ENCODE measurements at places on chromosomes 1 and 21.
A peak's percentile ranks its signal among the peaks of the same experiment; 100 is the strongest.

DNA sequence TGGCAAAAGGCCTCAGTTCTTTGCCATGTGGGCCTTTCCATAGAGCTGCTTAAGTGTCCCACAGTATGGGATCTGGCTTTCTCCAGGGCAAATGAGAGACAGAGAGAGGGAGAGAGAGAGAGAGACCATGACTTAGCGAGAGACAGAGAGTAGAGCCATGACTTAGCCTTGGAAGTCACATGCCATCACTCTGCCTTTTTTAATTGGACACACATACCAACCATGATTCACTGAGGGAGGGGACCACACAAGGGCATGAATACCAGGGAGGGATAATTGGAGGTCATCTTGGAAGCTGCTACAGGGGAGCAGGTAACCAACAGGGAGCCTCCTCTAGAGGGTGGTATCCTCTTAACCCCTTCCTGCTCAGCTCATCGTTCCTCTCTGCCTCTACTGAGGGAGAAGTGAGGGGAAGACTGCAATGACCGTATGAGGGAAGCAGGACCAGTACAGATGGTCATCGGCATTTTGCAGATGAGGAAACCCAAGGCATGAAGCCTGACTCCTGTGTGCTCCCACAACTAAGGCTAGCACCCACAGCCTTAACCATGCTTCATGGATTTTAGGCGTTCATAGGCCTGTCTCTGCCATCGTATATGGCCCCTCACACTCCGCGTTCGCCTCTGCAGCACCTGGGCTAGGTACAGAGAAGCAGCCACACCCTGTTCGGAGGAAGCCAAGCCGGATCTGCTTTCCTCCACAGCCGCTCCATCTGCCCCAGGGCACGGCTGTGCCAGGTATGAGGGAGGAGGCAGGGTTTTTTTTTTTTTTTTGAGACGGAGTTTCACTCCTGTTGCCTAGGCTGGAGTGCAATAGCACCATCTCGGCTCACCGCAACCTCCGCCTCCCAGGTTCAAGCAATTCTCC lies 38.6 kb downstream of the MEF2D start:
- DNase-seq: no peak

DNA sequence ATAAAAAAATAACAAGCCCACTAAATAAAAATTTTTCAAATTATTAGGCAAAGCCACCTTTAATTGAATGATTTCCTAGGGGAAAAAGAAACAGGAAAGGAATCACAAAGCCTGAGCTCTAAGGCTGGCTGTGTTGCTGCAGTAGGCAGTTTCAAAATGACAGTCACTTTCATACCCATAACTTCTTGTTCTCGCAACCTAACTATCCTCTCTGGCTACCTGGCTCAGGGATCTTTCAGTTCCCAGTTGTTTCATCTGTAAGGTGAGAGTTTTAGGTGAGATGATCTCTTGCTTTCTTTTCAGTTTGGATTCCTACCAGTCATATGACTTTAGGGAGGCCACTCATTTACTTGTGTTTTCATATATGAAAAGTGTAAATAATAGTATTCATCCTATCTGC lies 226.1 kb downstream of the ASTN1 start:
- DNase-seq: no peak

GRCh38 chr1:6743189-6744101 lies 41.8 kb upstream of the CAMTA1 start:
- DNase-seq: no peak

DNA sequence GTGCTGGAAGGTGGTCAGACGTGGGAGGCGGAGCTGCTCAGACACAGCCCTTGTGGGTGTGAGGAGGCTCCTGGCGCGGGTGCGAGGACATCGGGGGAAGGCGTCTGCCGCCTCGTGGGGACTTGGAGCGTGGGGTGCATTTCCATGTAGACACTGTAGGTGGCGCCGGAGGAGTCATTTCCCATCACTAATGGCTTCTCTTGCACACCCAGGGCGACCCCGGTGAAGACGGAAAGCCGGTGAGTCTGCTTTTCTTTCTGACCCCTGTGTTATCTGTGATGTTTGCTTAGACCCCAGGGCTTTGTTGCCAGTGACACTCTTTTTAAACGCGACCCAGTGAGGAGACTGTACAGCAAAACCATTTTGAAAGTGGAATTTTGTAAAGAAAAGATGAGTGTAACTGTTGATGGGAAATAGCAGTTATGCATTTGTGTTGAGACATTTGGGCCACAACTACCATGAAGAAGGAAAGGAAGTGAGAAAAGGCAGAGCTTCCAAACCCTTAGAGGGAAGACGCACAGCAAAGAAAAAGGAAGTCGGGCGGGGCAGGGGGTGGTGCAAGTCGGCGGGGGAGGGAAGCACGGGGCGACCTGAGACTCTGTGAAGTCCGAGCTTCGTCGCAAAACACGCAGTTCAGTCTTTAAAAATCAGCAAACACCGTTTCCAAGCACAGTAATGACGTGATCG lies 64.0 kb downstream of the SLC19A1 start:
- DNase-seq: peak; percentile 49

DNA sequence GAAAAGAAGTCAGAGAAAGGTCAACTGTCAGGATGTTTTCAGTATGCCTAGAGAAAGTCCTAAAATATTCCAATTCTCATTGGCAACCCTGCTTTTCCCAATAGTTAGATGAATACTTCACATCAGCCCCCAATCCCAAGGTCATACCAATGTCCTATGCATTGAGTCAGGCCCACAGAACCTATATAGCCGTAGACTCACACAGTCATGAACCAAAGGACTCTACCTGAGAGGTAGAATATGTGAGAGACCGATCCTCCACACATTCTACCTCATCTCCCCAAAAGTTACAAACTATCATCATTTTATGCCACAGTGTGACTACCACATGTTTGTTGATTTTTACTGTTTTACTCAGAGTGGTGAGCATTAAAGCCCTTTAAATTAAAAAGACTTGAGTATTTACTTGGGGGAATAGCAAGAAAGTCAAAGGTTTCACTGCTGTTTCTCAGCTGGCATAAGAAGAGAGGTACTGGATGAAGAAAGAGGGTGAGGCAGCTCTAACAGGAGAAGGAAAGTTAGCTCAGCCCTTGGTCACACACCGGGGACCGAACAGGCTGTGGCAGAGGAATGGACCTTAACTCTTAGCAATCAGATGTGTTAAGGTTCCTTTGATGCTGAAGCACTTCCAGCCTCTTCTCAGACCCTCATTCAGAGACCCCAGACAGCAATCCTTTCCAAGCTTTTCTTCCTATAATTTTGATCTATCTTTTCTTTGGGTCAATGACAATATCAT lies 937 bp downstream of the CD48 start:
- no peak for DNase-seq

DNA sequence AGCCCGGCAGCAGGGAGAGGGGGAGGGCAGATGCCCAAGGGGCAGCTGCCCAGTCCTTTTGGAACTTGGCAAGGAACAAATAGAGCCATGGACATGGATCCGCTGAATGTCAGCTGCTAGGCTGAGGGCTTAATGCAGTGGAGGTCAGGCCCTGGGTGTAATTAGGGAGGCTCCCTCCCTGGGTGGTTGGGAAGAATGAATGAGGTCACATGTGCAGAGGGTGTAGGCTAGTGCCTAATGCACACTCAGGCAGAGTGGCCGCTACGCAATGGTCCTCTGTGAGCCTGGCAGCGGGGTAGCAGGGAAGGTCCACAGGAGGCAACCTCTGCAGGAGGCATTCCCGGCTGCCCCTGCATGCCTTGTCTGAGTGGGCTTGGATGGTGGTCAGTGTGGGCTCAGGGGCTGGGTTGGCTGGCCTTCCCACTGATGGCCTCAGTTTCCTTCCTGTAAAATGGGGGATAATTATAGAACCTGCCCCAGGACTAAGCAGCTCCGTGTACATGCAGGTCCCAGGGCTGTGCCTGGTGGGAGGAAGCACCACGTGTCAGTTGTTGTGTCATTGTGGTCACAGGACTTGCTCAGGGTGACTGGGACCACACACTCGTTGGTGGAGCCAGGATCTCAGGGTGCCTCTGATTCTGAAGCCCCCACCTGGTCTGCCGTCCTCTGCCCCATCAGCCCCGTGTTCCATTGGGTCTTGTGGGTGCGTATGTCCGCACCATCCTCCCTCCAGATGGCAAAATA lies 81.6 kb upstream of the ACTL8 start:
- DNase-seq: no peak

DNA sequence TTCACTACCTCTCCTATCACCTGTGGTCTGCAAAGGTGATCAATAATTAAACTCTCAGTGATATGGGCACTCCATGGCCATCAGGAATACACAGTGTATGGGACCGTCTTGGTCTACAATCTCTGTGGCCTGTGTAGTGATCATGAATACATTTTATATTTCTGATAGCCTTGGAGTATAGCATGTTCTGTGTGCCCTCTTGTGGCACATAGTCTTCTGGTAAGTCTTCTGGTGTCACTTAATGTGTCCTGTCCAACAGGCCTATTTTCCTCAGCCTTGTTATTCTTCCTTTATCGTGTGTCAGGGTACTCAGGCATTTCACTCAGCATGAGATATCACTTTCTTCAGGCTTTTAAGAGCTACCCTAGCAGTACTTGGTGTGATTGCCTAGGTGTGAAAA lies 393.6 kb downstream of the AGBL4 start:
- DNase-seq: no peak

DNA sequence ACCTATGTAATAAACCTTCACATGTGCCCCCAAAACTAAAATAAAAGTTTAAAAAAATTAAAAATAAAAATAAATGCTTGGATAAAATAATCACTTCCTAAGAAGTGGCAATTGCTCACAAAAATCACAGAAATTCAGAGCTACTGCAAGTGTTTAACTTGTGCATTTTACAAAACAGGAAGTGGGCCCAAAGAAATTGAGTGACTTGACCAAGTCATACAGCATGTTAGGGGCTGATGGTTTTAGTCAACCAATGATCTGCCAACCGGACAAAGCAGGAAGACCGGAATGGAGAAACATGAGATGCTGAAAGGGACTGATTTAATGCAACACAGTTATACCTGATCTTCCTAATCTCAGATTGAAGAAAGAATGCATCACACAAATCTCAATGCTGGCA lies 96.5 kb downstream of the SMYD2 start:
- DNase-seq: no peak

DNA sequence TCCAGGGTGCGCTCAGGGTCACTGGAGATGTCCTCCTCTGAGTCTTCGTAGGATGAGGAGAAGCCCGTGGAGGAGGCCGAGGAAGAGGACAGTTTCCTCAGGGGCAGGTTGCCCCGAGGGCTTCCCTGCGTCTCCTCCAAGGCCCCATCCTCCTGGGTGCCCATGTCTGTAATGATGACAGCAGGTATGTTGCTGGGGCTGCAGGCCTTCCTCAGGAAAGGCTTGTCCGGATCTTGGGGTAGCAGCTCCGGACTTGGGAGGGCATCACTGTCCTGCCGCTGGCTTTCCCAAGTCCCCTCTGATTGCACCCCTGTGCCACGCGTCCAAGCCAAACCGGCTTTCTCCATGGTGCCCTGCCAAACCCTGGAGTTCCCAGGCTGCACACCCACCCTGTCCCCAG lies 3.5 kb downstream of the ITPKB start:
- no peak for DNase-seq

DNA sequence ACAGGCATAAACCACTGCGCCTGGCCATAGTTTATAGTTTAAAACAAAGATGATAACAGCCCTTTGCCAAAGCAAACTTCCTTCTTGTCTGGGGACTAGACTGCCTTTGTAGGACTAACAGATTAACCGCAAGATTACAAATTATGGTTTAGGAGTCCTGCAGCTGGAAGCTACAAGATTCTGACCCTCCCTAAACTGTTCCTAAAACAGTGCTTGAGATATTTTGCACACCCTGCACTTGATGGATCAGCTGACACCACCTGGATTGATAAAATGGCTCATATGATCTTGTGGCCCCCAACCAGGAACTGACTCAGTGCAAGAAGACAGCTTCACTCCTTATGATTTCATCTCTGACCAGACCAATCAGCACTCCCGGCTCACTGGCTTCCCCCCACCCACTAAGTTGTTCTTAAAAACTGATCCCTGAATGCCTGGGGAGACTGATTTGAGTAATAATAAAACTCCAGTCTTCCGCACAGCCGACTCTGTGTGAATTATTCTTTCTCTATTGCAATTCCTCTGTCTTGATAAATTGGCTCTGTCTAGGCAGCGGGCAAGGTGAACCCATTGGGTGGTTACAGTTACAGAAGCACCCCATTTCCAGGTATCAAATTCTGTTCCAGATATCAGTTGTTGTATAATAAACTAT lies 13.8 kb upstream of the RNF11 start:
- DNase-seq: no peak

DNA sequence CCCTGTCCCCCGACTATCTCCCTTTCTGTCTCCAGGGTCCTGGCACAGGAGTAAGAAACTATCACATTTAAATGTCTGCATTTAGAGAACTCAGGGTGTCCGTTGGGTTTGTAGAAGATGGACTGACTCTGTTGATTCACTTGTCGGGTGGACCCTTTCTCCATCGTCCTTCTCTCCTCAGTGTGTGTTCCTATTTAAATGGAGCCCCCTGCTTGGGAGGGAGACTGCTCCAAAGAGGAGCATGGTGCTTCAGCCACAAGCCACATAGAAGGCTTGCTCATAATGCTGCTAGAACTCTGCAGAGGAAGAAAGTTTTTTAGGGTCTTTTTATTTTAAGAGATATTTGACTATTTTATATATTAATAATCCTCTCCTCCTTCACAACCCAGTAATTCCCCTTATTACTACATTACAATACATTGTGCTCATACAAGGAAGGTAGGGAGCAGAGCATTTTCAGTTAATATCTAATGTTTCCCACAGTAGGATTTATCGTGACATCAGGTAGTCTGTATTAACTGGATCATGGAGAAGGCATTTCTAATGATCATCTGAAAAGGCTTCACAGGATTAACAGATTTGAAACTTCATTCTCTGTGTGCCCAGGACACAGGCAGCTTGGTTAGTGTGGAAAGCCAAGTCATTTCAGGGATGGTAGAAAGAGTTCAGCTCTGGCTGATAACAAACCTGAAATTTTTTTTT lies 13.8 kb downstream of the FGGY start:
- DNase-seq: no peak

GRCh38 chr1:218078916-218079315 lies 206.2 kb upstream of the RRP15 start:
- DNase-seq: no peak

- DNase-seq: no peak
Measured at GRCh38 chr1:173421286-173421685, 55.8 kb upstream of the PRDX6 start.

DNA sequence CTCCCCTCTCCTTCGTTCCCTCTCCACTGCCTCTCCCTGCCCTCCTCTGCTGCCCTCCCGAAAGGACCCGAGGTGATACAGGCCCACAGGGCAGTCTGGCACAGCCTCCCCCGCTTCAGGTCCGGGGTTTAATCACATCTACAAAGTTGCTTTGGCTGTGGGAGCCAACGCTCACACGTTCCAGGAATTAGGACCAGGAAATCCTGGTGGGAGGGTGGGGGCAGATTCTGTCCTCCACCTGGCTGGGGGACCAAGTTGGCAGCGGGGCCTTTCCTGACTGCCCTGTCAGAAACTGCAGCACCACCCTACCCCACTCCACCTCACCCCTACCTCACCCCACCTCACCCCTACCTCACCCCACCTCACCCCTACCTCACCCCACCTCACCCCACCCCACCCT lies 95.1 kb downstream of the WDR4 start:
- DNase-seq: no peak

- DNase-seq: no peak
Measured at GRCh38 chr1:18724801-18725200, 94.2 kb downstream of the PAX7 start.

GRCh38 chr21:27422435-27422834 lies 455.5 kb upstream of the ADAMTS5 start:
- no peak for DNase-seq

All from activated CD4-positive, CD25-positive, alpha-beta regulatory T cell (primary cell).